Caudate nucleus (tissue), 63 donors: ENCODE measurements at places on chromosomes 4 and X.

DNA sequence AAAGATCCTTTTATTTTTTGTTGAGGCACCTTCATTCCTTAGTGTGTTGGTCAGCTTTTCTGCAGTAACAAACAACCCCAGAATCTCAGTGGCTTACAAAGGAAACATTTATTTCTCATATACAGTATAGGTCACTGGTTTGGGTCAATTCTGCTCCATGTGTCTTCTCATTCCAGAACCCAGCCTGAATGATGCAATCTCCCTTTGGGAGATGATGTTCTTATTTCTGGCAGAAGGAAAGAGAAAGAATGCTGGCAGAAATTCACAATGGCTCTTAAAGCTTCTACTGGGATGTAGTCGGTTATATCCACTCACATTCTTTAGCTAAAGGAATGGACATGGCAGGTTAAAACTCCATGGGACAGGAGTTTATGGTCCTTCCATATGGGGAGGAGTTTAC is 42.3 kb downstream of the IDS start:
- no peak for DNase-seq

GRCh38 chr4:136156947-136157346 is 1375.3 kb downstream of the PCDH18 start:
- DNase-seq = no peak

DNA sequence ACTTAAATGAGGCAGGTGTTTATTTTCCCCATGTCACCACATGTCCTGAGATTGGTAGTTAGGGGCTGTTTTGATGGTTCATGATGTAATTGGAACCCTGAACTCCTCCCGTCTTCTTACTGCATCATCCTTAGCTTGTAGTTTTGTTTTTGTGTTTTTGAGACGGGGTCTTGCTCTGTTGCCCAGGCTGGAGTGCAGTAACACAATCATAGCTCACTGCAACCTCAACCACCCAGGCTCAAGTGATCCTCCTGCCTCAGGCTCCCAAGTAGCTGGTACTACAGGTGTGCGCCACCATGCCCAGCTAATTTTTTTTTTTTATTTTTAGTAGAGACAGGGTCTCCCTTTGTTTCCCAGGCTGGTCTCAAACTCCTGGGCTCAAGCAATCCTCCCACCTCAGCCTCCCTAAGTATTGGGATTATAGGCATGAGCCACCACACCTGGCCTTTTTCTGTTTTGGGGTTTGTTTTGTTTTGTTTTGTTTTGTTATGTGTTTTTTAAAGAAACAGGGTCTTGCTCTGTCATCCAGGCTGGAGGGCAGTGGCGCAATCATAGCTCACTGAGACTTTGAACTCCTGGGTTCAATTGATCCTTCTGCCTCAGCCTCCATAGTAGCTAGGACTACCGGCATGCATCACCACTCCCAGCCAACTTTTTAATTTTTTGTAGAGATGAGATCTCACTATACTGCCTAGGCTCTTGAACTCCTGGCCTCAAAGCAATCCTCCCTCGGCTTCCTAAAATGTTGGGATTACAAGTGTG is 76.4 kb downstream of the SNX25 start:
- DNase-seq = no peak

GRCh38 chr4:84920617-84921016 is 45.9 kb downstream of the WDFY3 start:
- DNase-seq = no peak

DNA sequence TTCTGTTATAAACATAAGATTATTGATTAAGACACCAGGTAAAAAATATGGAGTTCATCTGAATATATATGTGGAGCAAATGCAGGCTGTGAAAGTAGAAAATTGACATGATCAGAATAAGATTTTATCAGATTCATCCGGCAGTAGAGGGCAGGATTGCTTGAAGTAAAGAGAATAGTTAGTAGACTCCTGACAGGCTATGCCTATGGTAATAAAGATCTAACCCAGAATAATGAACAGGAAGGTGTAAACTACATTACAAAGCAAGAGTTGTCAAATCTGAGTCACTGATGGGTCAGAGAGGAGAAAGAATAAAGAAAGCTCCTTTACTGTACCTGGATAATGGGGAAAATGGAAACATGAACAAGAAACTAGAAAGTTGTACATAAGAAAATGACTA is 20.8 kb upstream of the TMEM184C start:
- DNase-seq = no peak

DNA sequence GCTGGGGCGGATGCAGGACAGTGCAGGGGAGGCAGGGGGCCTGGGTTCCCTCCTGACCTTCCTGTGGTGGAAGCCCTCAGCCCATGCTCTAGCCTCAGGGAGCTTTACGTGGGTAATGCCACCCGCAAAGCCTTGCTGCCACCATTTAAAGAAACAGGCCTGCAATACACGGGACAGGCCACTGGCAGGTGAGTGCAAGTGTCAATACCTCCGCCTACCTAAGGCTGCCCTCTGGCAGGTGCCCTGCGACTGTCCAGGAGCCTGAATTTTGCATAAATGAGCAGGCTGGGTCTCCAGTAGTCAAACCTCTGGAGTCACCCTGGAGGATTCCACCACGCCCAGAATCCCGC is 5.9 kb downstream of the CRMP1 start:
- no peak for DNase-seq

- DNase-seq = no peak
Measured at GRCh38 chrX:3442691-3443090, 96.2 kb upstream of the MXRA5 start.

DNA sequence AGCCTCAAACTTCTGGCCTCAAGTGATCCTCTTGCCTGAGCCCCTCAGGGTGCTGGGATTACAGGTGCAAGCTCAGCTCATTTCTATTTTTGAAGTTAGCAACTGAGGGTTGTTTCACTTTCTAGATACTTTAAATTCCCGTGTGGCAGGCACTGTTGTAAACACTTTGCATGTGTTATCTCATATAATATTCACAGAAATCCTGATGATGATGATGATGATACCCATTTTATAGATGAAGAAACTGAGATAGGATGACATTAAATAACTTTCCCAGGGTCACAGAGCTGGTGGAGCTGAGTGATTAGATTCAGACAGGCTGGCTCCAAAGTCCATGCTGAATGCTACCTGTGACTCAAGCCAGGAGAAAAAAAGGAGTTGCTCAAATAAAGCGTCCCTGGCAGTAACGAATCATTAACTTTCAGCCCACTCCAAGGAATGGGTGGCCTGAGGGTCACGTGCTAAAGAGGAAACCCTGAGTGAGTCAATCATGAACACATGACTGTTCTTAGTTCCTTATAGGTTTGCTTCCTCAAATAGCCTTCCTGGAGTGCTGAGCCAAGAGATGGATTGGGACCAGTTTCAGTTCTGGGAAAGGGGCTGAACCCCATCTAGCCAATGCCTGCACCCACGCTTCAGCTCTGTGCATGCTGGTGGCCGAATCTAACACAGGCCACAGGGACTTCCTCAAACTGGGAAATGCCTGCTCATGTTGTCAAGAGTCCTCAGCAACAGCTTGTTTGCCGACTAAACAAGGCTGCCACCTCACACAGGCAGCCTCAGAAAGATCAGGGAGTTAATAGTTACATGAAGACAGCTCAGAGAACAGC is 52.8 kb downstream of the RBM47 start:
- DNase-seq = peak; percentile 35

GRCh38 chrX:56782352-56782751 is 53.3 kb downstream of the NBDY start:
- DNase-seq = no peak

GRCh38 chr4:139668036-139668435 is 2.4 kb downstream of the MGST2 start:
- no peak for DNase-seq

DNA sequence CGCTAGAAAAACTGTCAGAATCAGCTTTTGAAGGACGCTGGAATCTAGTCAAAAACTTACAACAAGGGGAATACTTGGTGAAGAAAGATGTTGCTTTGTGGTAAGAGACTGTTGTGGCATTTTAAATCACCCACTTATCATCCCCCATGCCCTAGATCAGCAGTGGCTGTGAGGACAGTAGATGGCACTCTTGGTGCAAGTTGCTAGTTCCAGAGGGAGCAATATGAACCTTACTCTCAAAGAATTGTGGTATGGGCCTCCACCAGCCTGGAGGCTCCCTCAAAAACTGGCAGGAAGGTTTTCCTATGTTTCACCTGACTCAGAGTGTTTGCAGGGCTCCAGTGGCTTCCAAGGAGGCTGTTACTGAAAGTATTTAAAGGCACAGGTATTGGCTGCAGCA is 37.7 kb upstream of the SLC16A2 start:
- DNase-seq = no peak
